ENCODE measurements at places on chromosomes 7 and 10. TPM values are rescaled to one million over a fixed set of nuclear protein-coding genes. Genes with fewer than 3 reads are reported as not detected.

DNA sequence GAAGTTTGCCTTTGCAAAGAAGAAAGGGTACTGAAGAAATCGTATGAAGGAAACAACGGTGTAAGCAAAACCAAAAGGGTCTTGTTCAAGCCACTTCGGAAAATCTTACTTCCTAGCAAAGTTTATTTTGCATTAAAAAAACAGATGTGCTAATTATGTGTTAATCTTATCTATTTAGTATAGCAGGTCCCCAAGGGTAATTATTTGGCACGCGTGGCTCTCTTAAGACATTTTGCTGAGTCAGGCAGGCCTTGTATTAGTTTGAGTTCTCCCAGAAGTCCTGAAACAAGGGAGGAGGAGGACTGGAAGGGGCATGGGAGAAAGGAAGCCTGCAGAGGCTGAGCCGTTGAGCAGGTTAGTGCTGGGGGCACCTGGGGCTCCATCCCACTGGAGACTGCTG is 44.9 kb downstream of the TMEM178B start:
- no peak for DNase-seq

DNA sequence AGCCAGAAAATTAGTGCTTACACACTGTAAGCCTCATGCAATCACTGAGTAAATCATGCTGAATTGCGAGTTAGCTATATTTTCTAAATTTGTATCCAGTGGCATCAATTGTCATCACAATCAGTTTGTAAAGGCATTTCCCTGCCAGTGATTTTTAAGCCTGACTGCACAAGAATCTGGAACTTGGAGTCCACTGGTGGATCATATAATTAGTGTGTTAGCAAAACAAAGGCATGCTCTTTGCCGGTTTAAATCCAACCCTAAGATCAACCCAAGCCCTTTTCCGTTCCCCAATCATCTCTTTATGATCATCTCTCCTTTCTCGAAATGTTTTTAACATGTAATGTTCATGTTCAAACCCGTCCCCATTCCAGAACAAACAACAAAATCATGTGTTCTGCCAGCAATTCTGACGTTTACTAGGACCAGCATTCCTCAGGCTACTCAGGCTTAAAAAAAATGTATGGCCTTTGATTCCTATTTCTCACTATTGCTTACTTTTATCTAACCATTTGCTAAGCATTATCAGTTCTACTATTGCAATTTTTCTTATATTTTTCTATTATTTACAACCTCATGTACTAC is 649.2 kb downstream of the SORCS1 start:
- no peak for DNase-seq

DNA sequence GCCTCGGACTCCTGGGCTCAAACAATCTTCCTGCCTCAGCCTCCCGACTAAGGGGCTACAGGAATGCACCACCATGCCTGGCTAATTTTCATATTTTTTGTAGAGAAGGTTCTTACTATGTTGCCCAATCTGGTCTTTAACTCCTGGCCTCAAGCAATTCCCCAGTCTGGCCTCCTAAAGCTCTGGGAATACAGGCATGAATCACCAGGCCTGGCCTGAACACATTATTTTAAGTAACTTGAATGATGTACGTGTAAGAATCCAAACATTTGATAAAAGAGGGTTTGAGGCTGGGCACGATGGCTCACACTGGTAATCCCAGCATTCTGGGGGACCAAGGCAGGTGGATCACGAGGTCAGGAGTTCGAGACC is 13.0 kb upstream of the BAMBI start:
- no peak for DNase-seq

- DNase-seq = no peak
Observed at GRCh38 chr10:3544561-3544960, 240.4 kb downstream of the KLF6 start.

GRCh38 chr7:101216860-101217387 is 457 bp downstream of the PLOD3 start:
- DNase-seq = no peak

- DNase-seq = peak; percentile 60
Observed at GRCh38 chr7:17939606-17940301, 540 bp downstream of the SNX13 start.

Gene ZNF117
- 1.5 TPM for polyA plus RNA-seq

Gene SPDYE2B
- polyA plus RNA-seq = not detected

Gene SMARCD3
- polyA plus RNA-seq = 38.3 TPM

Gene HOXA2
- 0.29 TPM for polyA plus RNA-seq

Data from psoas muscle (tissue), 8 donors.